Activated CD8-positive, alpha-beta T cell treated with anti-CD3 and anti-CD28 coated beads for 36 hours (primary cell): ENCODE measurements at places on chromosomes 12 and 14.

DNA sequence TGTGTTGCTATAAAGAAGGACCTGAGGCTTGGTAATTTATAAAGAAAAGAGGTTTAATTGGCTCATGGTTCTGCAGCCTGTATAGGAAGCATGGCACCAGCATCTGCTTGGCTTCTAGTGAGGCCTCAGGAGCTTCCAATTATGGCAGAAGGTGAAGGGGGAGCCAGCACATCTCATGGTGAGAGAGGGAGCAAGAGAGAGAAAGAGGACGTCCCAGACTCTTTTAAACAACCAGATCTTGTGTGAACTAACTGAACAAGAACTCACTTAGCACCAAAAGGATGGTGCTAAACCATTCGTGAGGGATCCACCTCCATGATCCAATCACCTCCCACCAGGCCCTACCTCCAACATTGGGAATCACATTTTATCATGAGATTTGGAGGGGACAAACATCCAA is 6.1 kb upstream of the SNAPC1 start:
- DNase-seq, result no peak

DNA sequence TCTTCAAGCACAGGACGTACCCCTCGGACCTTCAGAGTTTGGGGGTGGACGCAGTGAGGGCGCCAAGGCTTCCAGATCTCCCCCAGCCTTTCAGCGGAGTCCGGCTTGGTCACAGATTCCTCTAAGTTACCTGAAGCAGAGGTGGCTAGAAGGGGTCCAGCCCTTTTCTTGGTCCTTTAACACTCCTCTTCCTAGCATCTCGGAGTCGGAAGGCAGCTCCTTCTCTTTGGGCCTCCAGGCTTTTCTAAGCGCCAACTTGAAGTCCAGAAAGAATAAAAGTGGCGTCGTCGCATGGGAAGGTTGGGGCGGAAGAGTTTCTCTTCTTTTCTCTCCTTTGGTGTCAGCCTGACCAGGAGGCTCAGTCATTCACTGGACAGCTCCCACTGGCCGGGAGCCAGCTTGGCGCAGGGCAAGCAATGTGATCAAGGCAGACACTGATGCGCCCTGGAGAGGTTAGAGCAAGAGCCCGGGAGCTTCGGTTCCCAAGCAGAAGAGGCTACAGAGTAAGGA is 9.6 kb downstream of the OR6S1 start:
- DNase-seq, result peak; percentile 27

DNA sequence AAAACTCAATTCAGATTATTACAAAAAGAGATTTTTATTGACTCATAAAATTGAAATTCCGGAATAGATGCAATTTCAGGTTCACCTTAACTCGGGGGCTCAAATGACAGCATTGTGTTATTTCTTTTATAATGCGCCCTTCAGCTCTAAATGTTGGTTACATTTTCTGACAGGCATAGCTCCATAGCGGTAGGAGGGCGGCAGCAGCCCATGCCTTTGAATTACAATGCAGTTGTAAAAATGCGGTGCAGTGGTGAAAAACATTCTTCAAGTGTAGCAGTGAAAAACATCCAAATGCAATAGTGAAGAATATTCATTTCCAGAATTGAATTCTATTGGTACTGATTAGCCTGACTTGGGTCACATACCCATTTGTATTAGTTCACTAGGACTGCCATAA is 215.3 kb upstream of the PKP2 start:
- DNase-seq, result no peak

GRCh38 chr12:114274131-114274530 is 131.8 kb downstream of the TBX5 start:
- DNase-seq, result no peak

DNA sequence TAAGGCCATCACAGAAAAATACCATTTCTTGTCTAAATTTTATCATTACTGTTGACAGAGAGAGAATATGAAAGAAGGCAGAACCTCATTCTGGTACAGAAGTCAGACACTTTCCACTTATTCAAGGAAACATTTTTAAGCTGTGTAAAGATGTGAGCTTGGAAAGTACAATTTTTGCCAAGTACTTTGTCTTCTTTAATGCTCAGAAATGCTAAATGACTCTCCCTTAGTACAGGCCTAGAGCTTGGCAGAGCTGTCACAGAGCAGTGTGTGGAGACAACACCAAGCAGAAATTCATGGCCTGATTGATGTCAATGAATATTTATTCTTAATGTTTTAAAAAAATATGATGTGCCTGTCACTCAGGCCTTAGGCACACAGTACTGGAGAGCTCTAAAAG is 20.7 kb downstream of the NT5DC3 start:
- DNase-seq, result no peak

- no peak for DNase-seq
Measured at GRCh38 chr12:53828598-53828997, 76.8 kb upstream of the CISTR start.

GRCh38 chr14:79080040-79080439 is 909.9 kb downstream of the NRXN3 start:
- no peak for DNase-seq

DNA sequence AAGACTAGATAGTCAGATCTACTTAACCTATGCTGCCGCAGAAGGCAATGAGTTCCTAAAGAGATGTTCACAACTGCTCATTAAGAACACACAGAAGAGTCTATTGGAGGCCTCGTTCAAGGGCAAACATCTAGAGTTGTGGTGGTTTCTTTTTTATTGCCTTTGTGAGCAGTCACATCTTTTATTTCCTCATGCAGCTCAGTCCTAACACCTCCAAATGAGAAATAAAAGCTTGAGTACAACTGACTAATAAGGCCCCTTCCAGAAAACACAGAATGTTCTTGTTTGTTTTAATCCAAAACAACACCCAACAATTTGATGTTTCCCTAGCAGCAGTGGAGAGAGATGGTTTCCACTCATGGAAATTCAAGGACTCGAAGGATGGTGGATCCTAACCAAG is 123.5 kb upstream of the NOS1 start:
- no peak for DNase-seq

DNA sequence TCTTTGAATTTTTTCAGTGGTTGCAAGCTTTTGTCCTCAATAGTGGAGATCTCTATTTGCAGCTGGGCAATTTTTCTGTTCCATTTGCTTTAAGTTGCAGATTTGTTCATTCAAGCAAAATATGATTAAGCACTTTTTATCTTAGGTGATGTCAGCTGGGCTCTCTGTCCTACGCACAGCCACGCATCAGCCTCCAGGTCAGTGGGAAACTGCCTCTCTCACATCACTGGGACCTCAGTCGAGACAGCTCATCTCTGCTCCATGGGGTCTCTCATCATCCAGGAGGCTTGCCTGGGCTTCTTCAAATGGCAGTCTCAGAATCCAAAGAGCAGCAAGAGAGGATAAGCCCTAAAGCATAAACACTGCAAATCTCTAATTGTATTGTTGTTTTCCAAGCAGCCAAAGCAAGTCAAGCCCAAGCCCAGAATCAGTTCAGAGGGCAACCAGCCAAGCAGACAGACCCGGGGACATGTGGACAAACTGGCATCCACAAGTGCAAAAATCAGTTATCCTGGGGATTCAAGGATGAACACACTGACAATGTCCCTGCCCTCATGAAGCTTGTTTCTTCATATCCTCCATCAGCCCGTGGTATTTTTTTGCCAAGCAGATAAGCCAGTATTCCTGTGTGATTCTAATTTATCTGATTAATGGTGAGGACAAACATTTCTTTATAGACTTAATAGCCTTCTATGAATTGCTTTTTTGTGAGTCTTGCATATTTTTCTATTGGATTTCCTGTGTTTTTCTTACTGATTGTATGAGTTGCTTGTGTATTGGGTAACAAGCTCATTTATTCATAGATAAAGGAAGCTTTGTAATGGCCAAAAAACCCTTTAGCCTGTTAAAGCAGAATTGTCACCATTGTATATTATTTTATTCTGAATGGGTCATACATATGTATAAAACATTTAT is 262.5 kb downstream of the GXYLT1 start:
- no peak for DNase-seq

DNA sequence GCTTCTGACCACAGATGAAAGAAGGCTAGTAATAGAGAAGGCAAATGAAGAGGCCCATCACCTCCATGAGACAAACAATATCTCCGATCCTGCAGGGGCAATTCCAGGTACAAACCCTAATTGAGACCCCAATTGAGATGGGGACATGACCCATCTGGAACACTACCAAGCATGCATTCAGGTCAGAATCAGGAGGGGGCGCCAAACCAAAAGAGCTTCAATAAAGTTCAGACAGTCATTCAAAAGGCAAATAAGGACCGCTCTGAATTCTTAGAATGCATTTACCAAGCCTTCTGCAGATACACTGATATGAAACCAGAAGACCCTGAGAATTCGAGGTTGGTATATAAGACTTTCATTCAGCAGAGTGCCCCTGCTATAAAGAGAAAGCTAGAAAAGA is 10.2 kb upstream of the EDDM3B start:
- DNase-seq, result peak; percentile 52
